ENCODE measurements at places on chromosomes 11 and 22. TPM values are rescaled to one million over a fixed set of nuclear protein-coding genes. Genes with fewer than 3 reads are reported as not detected.

Gene FAM180B
- not detected for total RNA-seq

Gene PDE2A
- total RNA-seq = 1.3 TPM

Gene CAPN1
- total RNA-seq = 61.7 TPM

Gene UQCC3
- 13.2 TPM for total RNA-seq

Gene NAALADL1
- 16.9 TPM for total RNA-seq

Gene OR51B4
- not detected for total RNA-seq

Gene TTC28
- total RNA-seq = 20.3 TPM

Gene OR56A3
- not detected for total RNA-seq

Gene RHOD
- 6.2 TPM for total RNA-seq

Gene MAML2
- 8.6 TPM for total RNA-seq

Gene AMPD3
- total RNA-seq = 2.7 TPM

Gene KDM4E
- not detected for total RNA-seq

Gene CATSPERZ
- total RNA-seq = not detected

Gene CYTH4
- total RNA-seq = under 0.01 TPM

Gene CYB5R2
- 3.4 TPM for total RNA-seq

Gene C11orf52
- 1.4 TPM for total RNA-seq

Gene TRIM51
- not detected for total RNA-seq

Gene ZBTB16
- total RNA-seq = under 0.01 TPM

Gene ASRGL1
- 0.28 TPM for total RNA-seq

Gene ARHGAP8
- total RNA-seq = 0.28 TPM

Gene PTPRCAP
- total RNA-seq = 0.19 TPM

Gene TPBGL
- total RNA-seq = 0.28 TPM

Gene CACNA1I
- total RNA-seq = not detected

Gene RIMBP3B
- under 0.01 TPM for total RNA-seq

Gene CD248
- total RNA-seq = 40.3 TPM

Gene RASGRP2
- total RNA-seq = not detected

Gene P4HA3
- total RNA-seq = 47.9 TPM

Gene BARX2
- not detected for total RNA-seq

Gene OR52R1
- total RNA-seq = not detected

Gene CARD16
- 6.5 TPM for total RNA-seq

Gene ARHGAP1
- 33.3 TPM for total RNA-seq

Gene APOL5
- total RNA-seq = not detected

Gene GNAZ
- 0.96 TPM for total RNA-seq

Gene HEPHL1
- not detected for total RNA-seq

Gene AP5B1
- 7.7 TPM for total RNA-seq

Gene CTSW
- total RNA-seq = not detected

Gene MRGPRX3
- total RNA-seq = not detected

Gene PANX2
- 0.19 TPM for total RNA-seq

Gene DRICH1
- not detected for total RNA-seq

Gene GRM5
- under 0.01 TPM for total RNA-seq

Gene SPI1
- not detected for total RNA-seq

Gene CEP126
- 2.8 TPM for total RNA-seq

Data from regular cardiac myocyte (primary cell).